Stimulated activated effector memory CD8-positive, alpha-beta T cell treated with anti-CD3 and anti-CD28 coated beads, Interleukin-12 subunit alpha, Interleukin-12 subunit beta, amount 100 ng/mL, for 72 hours (primary cell): ENCODE measurements at places on chromosomes 16 and 17.
A peak's percentile ranks its signal among the peaks of the same experiment; 100 is the strongest.

DNA sequence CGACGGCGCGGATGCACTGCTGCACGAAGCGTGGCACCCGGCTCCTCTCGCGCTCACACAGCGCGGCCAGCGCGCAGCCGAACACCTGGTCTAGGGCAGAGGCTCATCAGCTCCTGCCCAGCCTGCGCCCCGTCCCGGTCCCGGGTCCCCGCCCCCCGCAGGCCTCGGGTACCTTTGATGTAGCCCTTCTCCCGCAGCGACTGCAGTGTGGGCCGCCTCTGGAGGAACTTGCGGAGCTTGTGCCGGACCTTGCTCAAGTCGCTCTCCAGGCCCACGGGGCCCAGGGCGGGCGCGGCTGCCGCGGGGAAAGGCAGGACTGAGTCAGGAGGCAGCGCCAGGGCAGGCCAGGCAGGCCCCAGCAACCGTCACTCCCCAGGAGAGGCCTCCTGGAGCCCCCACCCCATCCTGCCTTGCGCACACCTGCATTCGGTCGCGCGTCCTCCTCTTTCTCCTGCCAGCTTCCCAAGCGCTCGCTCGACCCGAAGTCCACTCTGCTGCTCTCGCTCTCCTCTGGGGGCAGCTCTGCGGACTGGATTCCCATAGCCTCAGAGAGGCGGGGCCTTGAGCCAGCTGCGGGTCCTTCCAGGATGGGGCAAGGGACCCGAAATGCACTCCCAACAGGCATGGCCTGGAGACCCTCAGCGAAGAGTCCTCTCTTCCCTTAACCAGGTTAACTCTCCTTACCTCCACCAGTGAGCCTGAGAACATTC, 36.0 kb downstream of the ARHGAP27 start:
- DNase-seq = no peak

DNA sequence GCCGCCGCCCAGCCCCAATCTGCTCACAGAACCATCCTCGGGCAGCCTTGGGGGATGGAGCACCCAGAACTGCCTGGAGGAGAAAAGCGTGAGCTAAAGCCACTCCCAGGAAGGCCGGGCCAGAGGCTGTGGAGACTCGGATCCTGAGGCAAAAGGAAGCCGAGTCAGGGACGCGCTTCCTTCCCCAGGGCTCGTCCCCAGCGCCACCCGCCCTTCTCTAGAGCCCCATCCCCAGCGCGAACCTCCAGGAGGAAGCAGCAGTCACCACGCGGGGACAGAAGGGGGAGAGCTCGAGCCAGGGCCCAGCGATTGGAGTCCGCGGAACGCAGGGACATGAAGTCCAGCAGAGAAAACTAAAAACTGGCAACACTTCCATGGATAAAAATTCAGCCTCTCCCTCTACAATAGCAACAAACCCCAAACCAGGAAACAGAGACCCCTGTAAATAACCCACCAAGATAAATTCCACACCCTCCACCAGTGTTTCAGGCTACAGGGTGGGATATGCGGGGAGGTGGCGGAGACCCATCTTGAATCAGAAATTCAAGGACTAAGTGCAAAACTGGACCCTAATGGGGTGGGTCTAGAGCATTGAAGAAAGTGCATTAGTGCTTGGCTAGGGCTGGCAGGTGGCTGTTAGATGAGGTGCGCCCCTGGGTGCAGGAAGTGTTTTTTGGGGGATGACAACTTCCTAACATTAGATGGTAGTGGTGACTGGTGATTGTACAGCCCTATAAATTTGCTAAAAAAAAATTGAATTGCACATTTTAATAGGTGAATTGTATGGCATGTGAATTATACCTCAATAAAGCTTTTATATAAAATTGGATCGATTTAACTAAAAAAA, 116.1 kb upstream of the METRNL start:
- DNase-seq = no peak

DNA sequence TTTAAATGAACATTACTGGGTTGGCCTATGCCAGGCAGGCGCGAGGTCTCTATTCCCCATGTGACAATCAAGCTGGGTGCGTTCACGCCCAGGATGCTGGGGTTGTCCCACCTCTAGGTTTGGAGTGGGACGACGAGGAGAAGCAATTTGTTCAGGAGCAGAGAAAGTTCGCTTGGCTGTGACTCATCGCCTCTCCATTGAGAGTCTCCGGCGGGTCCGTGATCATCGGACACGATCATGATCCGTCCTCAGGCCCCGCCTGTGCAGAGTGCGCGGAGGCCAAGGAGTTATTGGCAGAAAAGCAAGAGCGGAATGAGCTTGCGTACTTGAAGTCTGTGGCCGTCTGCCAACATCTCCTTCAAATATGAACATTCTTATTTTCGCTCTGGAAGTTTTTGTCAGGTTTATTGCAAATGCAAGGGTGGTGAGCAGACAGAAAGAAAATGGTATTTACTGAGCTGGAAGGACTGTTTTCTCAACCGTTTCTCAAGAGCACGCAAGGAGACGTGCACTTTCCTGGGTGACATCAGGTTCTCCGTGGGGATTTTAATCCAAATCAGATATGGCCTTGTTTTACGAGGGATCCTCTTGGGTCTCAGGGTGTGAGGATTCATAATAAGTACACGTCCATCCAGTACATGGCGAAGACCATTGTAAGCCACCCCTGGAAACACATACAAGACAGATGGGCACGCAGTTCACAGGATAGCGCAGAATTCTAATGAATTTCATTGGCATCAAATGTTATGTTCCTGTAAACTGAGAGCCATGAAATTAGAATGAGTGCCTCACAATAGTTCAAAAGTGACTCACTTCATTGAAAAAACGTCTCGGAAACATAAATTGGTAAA, 70.1 kb upstream of the CREBBP start:
- DNase-seq = no peak

- DNase-seq = no peak
Observed at GRCh38 chr17:39935909-39936308, 8.4 kb downstream of the LRRC3C start.

DNA sequence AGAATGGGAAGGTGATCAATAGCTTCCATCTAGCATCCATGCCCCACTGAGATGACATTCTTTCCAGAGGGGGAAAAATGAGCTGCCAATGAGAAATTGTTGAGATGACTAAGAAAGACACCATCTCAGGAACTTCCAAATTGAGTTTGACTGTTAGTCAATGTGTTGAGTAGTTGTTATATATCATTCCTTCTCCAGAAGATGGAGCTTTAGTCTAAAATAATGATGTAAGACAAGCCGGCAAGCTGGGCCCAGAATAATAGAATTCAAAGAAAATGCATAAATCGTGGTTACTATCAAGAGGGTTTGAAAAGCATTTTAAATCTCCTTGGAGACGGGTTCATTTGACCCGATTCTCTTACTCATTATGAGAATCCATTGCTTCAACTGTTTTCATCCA, 71.0 kb upstream of the ATF7IP2 start:
- DNase-seq = no peak

DNA sequence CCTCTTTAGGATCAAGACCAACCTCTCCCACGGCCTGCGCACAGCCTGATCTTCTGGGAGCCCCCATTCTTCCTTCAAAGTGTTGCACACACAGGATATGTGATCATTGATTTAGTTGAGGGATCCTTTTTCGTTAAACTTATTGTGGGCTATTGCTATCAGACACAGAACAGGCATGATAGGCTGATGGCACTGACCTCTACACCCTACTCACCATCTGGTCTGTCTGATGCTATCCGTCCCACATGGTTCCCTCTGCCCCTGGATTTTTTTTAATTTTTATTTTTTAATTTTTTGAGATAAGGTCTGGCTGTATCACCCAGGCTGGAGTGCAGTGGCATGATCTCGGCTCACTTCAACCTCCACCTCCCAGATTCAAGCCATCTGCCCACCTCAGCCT, 19.2 kb upstream of the LITAF start:
- no peak for DNase-seq

DNA sequence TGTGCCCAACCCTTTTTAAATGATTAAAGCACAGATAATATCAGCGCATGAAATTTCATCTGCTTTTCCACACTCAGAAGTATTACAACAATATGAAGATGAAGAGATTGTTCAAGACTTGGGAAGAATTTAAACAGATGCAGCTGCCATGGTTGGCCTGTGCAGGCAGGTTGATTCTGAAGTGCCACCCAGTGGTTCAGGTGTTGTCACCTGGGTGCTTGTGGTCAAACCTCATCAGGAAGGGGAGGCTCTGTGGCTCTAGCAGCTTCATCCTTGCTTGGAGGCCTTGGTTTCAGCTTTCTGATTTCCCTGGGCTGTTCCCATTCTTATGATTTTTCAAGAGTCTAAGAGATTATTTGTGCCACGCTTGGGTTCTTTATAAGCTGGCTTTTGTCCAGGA, 22.2 kb upstream of the CLEC18C start:
- DNase-seq = no peak

DNA sequence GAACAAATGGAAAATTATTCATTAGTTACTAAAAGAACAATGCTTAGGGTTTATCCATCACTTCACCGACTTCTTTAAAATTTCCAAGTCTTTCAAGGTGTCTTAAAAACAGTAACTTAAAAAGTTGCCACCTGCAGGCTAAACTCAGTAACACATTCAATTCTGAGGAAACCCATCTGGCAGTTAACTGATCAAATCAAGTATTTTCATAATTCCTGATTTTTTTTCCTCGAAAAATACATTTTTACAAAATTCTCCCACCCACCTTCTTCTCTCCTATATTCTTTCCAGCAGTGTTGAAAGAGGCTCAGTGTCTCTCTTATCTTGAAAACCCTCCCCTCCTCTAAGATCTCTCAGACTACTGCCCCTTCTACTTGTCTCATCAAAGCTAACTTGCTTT, 29.9 kb downstream of the PARN start:
- DNase-seq = no peak

- DNase-seq = no peak
Observed at GRCh38 chr16:82344157-82344556, 174.1 kb upstream of the MPHOSPH6 start.

- no peak for DNase-seq
Observed at GRCh38 chr17:79715943-79716797, 14.6 kb upstream of the ENPP7 start.

DNA sequence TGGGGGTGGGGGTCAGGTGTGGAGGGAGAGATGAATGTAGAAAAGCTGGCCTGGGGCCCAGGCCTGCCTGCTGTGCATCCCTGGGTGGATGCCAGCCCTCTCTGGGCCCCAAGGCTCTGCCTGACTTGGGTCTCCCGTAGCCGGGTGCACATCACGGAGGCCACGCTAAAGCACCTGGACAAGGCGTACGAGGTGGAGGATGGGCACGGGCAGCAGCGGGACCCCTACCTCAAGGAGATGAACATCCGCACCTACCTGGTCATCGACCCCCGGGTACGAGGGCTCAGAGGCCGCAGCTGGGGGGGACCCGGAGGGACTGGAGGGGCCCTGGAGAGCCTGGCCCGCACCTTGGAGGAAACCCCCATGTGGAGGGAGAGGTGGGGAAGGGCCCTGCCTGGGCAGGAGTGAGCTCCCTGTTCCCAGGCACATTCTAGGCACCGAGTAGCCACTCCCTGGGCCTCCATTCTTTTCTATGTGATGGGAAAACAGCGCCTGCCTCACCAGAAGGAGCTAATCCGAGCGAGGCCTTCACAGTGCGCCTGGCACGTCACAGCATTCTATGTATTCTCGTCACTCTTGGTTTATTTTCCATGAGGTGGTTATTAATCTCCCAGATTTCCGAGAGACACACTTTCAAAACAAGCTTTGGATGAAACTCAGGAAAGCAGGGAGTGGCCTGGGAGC, 34.7 kb downstream of the ADCY7 start:
- DNase-seq = no peak

- no peak for DNase-seq
Observed at GRCh38 chr16:57645691-57646387, 17.4 kb downstream of the ADGRG1 start.

GRCh38 chr16:81570151-81570846, 125.7 kb downstream of the CMIP start:
- no peak for DNase-seq

GRCh38 chr17:82184761-82185160, 27.9 kb downstream of the CCDC57 start:
- DNase-seq = no peak

DNA sequence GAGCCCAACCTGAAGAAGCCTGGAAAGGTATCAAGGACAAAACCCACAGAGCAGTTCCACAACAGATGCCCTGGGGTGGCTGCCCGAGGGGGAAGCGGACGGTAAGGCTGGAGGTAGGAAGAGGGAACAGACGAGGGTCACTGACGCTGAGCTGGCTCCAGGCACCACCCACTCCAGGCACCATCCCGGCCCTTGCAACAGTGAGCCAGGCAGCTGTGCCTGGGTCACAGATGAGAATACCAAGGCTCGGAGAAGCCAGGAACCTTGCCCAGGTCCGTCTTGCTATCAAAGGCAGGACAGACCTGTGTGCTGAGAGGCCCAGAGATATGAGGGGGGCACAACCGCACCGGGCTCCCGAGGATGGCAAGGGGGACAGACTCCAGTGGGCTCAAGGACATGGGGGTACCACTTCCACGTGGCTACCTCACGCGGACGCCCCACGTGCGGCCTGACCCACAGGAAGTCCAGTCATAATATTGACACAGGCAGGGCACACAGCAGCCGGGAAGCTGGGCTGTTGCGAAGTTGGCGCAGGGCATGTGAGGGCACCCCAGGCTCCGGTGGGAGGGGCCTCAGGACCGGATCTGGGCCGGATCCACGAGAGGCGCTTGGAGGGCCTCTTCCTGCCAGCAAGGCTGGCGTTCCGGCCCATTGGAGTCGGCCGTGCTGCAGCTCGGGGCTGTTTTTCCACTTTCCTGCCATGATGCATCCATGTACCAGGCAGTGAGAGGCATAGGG, 29.9 kb downstream of the PEMT start:
- no peak for DNase-seq

DNA sequence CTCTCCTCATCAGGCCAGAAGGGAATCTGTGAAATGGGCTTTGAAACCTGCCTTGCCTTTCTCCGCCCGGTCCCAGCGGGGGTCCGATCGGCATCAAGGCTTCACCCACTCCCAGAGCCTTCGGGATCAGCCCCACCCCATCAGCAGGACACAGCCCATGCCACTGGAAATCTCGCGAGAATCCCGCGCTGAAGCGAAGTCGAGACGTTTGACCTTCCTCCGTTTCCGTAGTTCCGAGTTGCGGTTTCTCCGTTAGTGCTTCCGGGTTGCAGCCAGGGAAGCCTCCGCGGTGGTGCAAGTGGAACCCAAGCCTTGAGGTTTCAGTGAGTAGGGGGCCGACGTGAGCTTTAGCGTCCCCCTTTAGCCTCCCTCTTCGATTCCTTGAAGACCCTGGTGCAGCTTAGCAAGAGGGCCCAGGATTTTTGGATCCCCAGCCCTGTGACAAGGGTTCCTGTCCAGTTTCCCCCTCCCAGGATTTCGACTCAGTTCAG, at the start of gene COASY:
COASY (plus strand) TSS at position 252 of the 491 bp plus-strand sequence. CDS start 475 bp downstream, outside the sequence.
- DNase-seq = peak; percentile 89

DNA sequence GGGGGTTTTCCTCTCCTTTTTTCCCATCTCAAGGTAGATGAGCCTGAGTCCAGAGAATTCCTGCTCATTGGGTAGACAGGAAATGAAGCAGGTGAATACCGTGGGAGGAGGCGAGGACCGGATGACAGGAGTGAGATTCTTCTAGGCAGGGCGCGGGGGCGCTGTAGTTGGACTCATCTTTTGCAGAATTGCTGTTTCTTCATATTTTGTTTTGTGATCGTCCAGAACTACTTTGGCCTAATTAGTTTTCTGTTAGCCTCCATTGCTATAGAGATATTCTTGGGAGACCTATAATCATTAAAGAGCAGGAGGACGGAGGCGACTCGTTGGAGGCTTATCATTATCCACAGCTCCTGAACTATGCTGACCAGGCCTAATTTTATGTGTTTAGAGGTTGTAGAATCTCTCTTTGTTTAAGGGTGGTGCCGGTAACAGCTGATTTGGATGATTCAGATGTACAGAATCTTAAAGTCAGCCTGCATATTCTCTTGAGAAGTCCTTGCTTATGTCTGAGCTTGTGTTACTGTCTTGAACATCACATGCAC, 650 bp downstream of the ATP6V0A1 start:
- DNase-seq = no peak

- DNase-seq = no peak
Observed at GRCh38 chr16:54385141-54385540, 98.6 kb upstream of the IRX3 start.
